AG10803 (cell line): ENCODE measurements at places on chromosomes 11 and 22.

- peak; percentile 36 for DNase-seq
These were observed 86.0 kb downstream of the RPS6KA4 start for GRCh38 chr11:64444838-64445441.

- DNase-seq: peak; percentile 83
These were observed 12.7 kb downstream of the MYO18B start for GRCh38 chr22:25754527-25755202.

- DNase-seq: peak; percentile 55
These were observed 159.2 kb downstream of the MSANTD4 start for GRCh38 chr11:105862736-105863367.

- peak; percentile 30 for DNase-seq
These were observed 43.9 kb downstream of the BBOX1 start for GRCh38 chr11:27084518-27084917.

GRCh38 chr11:19602891-19603290 is 109.7 kb upstream of the NAV2 start:
- no peak for DNase-seq

DNA sequence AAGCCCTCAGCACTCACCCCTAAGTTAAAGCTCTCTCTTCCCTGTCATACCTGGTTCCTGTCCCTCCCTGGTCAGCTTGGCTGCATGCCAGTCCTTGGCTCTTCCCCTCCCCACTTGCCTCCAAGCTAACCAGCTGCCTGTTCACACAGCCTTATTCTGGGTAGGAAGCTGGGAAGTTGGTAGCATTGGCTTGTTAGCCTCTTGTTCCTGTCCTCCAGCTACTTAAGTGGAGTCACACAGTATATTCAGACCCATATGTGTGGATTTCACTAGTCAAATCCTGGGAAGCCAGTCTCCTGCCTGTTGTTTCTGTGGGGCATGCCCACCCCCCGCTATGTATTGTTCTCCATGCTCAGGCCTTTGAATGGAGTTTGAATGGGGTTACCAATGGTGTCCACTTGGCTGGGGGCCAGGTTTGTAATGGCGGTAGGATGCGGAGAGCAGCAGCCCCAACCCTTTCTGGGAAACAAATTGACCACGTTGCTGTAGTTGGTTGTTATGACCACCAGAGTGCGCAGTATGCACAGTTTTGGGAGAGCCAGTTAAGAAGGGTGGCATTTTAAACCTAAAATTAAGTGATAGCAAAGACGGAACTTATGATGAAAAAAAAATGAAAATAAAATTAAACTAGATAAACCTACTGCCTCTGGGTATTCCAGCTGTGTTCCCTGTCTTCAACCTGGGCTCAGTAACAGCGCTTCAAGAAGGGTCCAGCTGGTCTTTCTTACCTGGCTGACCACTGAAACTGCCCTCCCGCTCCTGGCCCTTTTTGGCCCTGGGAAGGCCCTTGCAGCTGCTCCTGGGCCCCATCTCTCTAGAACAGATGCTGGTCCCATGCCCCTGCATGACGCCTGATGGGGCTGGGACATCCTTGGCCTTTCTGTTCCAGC is 10.7 kb upstream of the RPS3 start:
- DNase-seq: peak; percentile 75

DNA sequence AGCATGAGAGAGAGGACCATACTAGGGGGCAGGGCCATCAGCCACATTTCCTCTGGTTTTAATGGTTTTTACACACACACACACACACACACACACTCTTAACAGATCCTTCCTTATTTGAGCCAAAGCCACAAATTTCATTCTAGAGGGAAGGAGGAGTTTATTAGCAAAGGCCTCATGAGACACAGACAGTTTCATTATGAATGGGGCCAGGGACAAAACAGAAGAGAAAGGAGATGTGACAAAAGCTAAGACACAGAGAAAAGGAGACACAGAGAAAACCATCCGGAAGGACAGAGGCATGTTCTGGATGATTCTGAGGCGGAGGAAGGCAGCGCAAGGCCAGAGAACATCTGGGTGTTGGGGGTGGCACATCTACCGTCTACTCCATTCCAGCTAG is 32.2 kb upstream of the ARFGAP3 start:
- peak; percentile 29 for DNase-seq

DNA sequence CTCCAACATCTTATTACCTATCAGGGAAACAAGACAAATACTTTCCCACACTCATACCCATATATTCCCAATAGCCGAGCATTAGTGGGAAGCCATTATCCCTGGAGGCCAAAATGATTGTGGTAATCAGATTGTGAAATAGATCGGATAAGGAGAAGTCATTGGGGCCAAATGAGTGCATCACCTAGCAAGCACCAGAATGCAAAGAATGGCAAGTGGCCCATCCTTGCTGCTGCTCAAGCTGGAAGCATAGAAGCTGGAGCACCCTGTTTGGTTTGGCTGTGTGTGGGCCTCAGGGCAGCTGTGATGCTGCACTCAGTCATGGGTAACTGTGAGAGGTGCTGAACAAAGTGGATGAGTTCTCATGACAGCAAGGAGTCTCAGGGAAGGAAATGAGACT is 18.7 kb upstream of the DBX1 start:
- DNase-seq: no peak

- DNase-seq: no peak
These were observed 74.3 kb upstream of the ARHGAP42 start for GRCh38 chr11:100612766-100613165.

- no peak for DNase-seq
These were observed 25.5 kb upstream of the NNMT start for GRCh38 chr11:114270531-114271270.

GRCh38 chr22:24386937-24387471 is 40.4 kb upstream of the ADORA2A start:
- DNase-seq: peak; percentile 26

DNA sequence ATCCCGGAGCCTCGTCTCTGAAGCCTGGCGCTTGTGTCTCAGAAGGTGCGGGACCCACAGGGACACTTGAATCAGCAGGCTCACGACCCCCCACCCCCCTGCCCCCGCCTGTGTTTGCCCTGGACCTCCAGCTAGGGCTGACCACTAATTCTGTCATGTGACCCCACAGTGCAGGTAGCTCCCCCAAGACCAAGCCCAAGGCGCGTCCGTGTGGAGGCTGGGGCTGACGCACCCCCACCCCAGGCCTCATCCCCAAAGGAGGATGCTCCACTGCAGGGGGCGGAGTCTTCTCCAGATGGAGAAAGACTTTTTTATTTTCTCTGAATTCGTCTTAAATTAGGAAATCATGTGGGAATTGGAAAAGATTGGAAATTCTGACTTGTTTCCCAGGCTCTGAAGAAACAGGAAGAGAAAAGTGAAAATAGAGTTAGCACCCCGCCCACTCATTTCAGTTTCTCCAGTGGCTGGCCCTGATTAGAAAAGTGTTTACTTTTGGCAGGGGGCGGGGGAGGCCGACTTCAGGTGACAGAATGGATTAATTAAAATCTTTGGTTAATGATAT is 1.0 kb upstream of the RELA start:
- DNase-seq: peak; percentile 86

DNA sequence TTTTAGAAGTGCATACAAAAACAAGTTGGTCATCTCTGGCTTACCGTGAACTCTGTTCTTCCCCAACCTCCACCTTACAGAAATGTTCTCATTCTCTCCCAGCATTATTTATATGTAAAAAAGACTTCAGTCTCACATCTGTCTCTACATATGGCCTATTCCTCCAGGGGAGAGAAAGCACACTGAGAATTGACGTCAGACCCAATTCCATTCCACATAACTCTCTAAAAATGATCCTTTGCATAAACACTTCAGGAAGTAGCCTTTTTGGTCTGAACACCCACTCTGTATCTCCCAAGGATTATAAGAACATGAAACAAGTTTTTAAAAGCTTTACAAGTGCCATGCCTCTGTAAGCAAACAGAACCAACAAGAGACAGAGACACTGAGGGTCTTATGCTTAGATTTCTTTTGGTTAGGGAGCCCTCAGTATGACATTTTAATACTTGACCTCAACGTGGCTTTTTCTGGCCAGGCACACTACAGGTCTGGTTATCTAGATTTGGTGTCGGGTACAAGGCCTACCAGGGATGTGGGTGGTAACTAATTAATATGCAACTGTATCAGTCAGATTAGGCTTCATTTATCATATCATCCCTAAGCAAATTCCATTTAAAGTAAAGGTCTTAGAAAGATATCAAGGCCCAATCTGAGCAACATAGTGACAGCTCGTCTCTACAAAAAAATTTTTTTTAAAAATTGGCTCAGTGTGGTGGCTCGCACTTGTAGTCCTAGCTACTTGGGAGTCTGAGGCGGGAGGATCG is 48.5 kb upstream of the PPP2R1B start:
- peak; percentile 60 for DNase-seq

DNA sequence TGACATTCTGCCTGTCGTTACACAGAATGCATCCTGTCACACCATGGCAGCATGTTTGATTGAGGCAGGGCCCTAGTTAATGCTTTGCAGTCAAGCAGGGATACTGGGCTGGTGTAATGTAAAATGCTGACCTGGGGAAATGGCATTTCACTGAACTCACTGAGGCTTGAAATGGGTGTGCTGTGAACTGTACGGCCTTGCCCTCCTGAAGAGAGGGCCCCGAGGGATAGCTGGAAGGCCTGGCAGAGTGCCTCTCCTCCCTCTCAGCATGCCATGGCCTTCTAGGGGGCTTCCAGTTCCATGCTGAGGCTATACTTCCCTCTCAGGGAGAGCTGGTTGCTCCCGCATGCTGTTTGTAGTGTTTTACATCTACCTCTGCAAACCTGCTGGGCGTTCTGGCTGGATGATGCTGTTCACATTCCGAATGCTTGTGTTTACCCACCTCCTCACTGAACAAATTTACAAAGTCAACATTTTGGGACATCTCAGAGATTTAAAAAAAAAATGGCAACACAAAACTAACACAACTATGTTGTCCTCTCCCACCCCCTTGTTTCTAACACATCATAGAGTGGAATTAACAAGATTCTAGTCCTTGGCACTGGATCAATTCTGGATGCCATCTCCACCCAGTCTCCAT is 416.7 kb upstream of the CADM1 start:
- DNase-seq: no peak

- DNase-seq: no peak
These were observed 371.2 kb downstream of the DYNC2H1 start for GRCh38 chr11:103480421-103480820.

DNA sequence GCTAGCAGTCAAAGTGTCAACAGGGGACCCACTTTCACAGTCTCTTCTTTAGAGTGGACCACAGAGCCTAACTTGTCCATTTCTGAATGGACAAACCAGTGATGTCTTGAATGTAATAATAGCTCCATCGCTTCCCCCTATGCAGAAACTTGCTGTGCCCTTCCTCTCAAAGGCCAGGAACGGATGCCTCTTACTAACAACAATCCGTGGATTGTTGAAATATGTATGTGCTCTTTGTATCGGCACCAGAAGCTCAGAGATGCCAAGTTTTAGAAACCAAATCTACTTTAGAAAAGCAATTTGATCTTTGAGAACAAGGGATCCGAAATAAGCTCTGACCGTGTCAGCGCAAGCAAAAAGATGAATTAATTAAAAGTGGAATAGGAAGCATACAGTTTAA is 259.5 kb upstream of the POU2AF2 start:
- DNase-seq: no peak

- no peak for DNase-seq
These were observed 95.4 kb upstream of the TIMP3 start for GRCh38 chr22:32706149-32706548.

DNA sequence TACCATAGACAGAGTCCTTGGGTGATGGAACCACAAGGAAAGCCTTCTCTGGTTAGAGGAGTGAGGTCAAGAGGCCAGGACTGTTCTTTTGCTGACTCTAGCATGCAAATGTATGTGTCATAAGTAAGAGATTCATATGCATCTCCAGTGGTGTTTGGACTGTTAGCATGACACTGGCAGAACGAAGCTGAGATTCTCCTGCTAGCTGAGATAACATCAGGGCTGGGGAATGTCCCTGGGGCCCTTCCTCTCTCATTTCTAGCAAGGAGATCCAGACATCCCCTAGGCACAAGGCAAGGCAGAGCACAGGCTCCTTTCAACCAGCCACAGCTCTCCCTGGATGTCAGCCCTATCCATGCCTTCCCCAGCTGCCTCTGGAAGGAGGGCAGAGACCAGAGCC is 711.3 kb downstream of the OPCML start:
- peak; percentile 52 for DNase-seq

DNA sequence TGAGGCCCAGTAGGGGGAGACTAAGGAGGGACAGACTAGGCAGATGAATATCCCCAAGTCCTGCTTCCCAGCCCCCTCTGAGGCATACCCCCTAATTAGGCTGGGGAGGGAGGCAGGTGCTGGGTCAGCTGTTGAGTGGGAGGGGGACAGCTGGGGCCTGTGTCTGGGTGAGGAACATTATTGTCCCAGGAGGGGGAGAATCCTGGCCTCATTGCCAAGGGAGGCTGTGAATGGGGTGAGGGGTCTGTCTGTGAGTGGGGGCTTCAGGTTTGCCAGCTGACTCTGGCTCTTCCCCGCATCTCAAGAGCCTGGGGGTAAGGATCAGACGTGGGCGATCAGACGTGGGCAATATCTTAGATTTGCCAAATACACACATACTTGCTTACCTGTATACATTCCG is 2.1 kb downstream of the INPPL1 start:
- DNase-seq: no peak

DNA sequence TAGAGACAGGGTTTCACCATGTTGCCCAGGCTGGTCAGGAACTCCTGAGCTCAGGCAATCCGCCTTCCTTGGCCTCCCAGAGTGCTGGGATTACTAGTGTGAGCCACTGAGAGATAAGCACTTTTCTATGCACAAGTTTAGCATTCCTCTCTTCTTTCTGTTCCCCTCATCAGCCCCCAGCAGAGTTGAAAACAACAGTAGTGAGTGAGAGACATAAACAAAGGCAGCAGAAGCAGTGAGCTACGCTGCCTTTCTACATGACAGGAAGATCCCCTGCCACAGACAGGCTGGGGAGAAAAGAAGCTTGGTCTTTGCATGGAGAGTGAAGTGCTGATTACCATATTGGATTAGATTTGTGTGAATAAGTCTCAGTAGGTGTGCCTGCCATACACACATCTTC is 392.0 kb upstream of the KIRREL3 start:
- no peak for DNase-seq

DNA sequence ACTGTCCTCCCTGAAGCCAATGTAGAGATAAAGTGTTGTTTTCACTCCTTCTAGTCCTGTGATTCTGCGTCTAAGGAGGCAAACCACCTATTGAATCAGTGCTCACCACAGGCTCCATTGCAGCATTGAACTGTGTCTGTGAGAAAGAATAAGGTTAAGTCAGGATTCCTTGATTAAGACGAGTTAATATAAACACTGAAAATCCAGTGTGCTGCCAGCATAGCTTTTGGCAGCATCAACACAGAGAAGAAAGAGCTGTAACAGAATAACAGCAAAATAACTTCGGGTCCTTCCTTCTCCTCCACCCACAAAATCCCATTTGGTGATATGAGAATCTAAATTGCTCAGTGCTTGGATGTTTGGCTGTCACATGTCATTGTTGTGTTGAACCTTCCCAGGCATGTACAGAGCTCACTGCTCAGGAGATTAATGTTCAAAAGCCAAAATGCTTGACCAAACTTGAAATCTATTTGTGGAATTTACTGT is 185.2 kb upstream of the DDI1 start:
- DNase-seq: peak; percentile 70
